ENCODE measurements at places on chromosomes 11 and 22.

DNA sequence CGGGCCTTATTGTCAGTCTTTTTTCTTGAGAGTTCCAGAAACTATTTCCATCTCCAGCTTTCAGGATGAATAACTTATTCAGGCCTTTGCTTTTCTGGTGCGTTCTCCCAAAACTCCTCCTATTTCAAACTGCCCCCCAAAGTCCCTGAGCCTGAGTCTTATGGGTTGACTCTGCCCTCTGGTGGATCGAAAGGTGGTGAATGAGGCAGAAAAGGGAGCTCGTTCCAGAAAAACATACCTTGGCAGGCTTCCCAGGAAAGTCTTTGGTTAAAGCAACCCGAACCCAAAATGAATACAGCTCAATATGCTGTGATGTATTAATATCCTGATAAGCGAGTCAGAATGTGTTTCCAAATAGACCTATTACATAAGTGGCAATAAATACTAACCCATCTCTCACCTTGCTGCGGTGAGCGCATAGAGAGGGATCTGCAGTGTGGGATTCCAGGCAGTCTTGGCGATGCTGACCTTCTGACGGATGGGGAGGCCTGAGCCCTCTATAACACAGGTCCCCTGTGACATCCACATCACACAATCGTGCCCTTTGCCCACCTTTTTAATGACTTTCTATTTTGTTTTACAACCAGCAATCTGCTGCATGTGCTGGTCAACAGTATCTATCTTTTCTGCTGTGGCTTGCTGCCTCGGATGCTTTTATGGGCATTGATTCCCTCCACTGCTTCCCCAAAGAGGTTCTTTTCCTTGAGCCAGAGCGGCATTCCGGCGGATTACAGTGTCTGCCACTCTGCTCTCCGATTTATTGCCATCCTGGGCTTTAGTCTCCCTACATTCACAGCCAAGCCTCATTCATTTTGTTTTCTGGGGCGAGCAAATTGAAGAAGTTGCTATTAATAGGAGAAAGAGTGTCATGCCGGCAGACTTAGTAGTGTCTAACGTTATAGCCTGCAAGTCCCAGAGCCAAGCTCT lies 756.8 kb downstream of the NTM start:
- no peak for DNase-seq

- no peak for DNase-seq
Observed at GRCh38 chr22:19120829-19121630, 1.2 kb downstream of the DGCR2 start.

- no peak for DNase-seq
Observed at GRCh38 chr11:122157653-122158161, 41.7 kb upstream of the BLID start.

DNA sequence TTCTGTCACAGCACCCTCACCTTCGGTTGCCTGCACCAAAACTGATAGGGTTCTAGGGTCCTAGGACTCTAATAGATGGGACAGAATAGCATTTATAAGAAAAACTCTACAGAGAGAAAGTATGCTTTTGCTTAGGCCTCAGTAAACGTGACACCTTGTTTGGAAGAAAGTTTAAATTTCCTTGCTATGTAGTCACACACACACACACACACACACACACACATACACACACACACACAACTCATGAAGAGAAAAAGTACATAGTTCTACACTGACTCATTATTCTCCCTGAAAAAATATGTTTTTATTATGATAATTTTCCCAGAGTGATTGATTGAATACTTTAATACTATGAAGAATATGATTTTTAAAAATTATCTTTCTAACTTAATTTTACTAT lies 220.8 kb upstream of the SNX19 start:
- DNase-seq: no peak

DNA sequence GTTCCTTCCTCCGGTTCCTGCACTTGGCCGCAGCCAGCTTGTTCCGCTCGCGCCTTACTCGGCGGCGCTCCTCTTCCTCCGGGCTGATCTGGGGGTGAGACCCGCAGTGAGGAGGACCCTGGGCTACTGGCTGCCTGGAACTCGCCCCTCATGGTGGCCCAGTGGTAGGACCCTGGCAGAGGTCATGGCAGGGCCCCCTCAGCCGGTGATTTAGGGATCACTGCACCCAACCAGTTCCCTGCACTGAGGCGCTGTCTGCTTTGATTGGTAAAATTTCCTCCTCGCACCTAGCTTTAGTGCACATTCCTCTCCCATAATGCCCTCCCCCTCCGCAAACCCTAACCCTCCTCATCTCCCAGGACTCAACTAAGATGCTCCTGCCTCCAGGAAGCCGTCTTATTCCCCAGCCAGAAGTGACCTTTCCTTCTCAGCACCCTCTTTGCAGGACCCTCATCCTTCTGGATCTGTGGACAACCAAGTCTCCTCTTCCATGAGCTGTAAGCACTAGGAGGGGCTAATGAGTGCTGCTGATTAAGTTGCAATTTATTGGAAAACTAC lies 3.6 kb downstream of the CCDC85B start:
- DNase-seq: peak; percentile 54

GRCh38 chr11:82007521-82007920 lies 726.1 kb downstream of the FAM181B start:
- DNase-seq: no peak

DNA sequence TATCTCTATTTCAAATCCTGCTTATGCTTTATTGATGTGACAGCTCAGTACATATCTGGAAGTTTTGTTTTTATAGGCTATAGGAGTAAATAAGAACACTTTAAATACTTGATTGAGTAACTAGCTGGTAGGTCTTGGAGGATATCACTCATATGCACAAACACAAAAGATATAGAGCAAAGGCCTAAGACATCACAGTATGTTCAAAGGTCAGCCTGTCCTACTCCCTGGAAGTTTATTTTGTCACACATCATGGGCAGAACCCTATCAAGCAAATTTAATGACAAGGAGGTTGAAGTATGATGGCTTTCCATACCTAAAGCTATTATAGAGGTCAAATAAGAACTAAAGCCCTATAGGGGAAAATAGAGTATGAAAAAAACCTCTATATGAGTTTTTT lies 70.0 kb upstream of the MS4A8 start:
- no peak for DNase-seq

GRCh38 chr11:82714346-82715174 lies 19.1 kb downstream of the FAM181B start:
- no peak for DNase-seq

DNA sequence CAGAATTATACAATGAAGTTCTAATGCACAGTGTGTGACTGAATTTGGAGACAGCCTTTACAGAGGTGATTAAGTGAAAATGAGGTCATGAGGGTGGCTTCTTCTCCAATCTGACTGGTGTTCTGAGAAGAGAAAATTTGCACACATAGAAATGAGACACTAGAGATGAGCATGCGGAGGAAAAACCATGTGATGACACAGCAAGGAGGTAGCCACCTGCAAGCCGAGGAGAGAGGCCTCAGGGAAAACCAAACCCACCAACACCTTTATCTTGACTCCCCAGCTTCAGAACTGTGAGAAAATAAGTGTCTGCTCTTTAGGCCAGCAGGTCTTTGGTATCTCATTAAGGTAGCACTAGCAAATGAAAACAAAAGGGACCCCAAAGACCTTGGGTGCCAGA lies 93.2 kb downstream of the GGTLC2 start:
- DNase-seq: no peak

DNA sequence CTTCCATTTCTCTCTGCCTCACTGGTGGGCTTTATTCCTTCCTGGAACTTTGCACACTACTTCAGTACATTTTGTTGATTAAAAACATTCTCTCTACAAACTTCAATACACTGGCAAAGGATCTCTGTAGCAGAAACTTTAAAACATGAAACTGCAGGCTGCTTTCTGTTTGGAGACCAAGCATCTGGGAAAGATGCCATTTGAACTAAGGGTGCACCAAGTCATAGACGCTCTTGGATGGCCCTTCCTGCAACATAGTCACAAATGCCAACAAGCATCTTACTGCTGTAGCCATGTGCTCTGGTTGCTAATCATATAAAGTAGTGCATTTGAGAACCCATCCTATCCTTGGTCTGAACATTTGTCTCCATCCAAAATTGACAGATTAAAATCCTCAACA lies 56.4 kb downstream of the SNX19 start:
- no peak for DNase-seq

DNA sequence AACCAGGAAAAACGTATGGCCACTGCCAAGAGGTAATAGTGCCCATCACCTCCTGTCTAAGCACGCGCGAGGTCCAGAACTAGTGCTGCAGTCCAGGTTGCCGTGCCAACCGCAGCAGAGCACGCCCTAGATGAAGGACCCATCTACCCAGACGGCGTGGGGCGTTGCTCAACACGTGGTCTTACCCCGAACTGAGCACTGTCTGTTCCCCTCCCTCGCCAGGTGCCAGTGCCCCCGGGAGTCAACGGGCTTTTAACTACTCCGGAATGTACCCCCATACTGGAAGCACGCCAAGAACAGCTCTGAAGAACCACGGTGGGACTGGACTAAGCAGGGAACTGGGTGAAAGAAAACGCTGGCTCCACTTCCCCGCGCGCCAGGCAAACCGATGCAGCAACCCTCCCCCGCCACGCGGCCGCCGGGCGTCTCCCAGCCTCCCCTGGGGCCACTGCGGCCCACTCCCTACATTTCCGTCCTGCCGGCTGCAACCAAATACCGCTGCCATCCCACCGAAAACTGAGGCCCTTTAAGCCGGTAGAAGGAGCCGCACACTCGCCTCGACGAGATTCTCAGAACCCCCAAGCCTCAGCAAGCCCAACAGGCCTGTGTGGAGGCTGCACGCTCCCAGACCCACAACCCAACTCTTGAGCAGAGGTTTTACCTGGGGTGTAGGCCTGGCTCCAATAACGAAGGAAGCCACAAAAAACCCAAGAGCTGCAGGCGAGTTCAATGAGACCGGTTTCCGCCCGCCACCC lies at the start of gene HSPA8:
Gene HSPA8, minus strand, starts transcription at position 734 of the 755 bp plus-strand sequence. CDS start 812 bp downstream, outside the sequence.
- DNase-seq: peak; percentile 77

DNA sequence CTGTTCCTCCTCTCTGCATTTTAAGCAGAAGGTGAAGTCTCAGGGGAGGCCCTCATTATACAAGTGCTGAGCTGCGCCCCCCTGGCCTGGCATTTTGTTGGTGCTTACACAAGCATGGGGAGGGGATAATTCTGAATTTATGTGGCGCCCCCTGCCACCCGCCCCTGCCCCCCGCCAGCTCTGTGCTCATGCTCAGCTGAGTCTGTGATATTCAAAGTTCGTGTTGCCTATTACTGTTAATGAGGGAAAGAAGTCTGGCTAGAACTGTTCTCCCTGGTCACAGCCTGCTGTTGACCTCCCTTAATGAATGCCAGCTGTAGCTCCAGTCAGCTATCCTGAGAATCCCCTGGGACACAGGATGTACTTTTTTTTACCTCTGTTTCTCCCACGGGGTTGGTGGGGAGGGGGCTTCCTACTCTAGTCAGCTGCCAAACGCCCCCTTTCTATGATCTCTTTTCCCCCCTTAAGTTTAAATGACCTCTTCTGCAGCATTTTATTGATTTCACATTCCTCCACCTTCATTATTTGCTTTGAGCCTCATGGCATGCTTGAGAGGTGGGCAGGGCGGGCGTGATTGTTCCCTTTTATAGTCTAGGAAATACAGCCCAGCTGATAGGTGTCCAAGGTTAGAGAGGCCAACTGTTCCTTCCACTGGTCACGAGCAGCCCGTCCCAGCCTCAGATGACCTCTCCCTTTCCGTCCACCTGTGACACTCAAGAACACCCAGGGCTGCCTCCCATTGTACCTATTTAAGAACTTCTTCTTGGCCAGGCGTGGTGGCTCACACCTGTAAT lies 12.2 kb downstream of the USP2 start:
- DNase-seq: no peak

GRCh38 chr11:72189455-72190250 lies 2.3 kb upstream of the FOLR1 start:
- no peak for DNase-seq

DNA sequence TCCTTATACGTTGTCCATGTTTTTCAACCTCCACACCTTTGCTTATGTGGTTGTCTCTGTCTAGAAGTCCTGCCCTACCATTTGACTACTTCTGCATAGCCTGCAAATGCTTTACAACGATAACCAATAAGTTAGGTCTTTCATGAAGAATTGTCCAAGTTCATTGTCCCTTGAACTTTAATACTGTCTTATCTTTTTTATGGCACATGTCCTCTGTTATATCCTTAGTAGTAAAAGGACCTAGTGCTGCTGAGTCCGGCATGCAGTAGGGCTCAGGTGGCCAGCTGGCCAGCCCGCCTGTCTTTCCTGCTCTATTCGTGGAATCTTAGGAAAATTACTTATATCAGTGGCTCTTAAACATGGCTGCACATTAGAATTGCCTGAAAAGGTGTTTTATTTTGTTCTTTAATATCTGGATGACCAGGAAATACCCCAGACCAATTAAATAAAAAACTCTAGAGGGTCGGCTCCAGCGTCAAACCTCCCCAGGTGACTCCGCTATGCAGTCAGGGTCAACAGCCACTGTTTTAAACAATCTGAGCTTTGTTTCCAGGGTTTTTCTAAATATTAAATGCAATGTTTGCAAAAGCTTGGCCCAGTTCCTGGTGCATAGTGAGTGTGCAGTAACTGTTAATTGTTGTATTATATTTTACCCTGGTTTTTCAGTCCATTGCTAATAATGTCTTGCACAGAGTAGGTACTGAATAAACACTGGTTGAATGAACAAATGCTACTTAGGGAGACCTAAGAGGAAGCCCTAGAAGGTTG lies 64.6 kb upstream of the SESN3 start:
- no peak for DNase-seq

DNA sequence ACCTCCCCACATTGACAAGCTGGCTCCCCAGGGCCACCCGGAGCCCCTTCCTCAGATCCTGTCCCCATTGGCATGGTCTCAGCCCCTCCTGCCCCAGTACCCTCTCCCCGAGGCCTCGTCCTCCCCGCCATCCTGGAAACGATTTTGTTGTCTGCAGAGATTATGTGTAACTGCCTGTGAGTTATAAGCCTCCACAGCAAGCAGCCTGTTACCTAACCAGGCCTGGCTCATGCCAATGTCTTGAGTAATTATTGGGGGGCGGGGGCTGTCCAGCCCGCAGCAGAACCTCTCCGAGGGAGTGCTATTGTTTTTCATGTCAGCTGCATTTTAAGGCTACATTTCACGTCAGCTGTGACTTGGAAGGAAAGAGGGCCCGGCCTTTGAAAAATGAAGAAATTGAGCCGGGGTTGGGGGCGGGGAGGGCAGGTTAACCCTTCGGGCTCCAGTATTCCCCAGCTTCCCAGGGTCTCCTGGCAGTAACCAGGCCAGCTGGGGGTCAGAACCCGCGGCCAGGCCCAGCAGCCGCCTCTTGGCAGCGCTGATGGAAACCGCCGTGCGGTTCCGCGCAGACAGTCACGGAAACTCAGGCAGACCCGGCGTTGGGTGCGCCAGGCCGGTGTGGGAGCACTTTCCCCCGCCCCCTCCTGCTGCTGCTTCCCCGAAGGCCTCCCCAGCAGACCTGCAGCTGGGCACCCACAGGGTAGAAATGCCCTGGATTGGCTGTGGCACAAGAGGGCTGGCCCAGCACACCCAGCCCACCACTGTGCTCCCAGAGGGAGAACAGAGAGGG lies 59.5 kb downstream of the CDKN1C start:
- DNase-seq: no peak

GRCh38 chr11:97143463-97143862 lies 753.6 kb downstream of the JRKL start:
- no peak for DNase-seq

- DNase-seq: no peak
Observed at GRCh38 chr11:11349106-11349825, 3.8 kb downstream of the CSNK2A3 start.

GRCh38 chr22:44847380-44847779 lies 95.0 kb downstream of the ARHGAP8 start:
- no peak for DNase-seq

Measured in CD4-positive, alpha-beta T cell treated with Interleukin-12 subunit alpha and Interleukin-12 subunit beta, for 1 hour (primary cell).